Endodermal cell (in vitro differentiated cells): ENCODE measurements at places on chromosomes 3 and 15. TPM values are rescaled to one million over a fixed set of nuclear protein-coding genes. Genes with fewer than 3 reads are reported as not detected.

DNA sequence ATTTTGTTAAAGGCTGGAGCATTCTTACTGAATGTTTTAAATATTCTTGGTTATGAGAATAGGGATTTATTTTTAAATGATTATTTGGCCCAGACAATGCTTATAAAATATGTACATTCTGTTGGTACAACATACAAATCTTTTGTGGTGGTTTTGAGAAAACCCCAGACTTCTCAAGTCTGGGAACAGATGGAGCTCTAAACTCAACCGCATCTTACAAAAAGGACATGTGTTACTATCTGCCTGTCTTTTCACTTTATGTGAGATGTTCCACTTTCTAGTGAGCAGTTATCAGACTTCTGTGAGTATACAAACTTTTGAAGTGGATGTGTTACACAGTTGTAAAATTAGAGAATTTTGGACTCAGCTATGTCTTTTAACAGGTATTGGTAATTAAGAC is 135.5 kb upstream of the RBMS3 start:
- no peak overlapping the region for H3K4me3 ChIP-seq
- H3K27me3 ChIP-seq: no peaks in the 10 kb centered on the region
- peaks cover 7% of the 10 kb centered on the region for H3K4me1 ChIP-seq
- H3K27ac ChIP-seq: no peak overlapping the region
- H3K36me3 ChIP-seq: no peaks in the 10 kb centered on the region

- H3K4me1 ChIP-seq: no peaks in the 10 kb centered on the region
- no peak for DNase-seq
- no peaks in the 10 kb centered on the region for H3K27me3 ChIP-seq
- H3K36me3 ChIP-seq: no peaks in the 10 kb centered on the region
- no peak overlapping the region for H3K27ac ChIP-seq
These were observed 29.6 kb upstream of the SATB1 start for GRCh38 chr3:18454766-18455165.

GRCh38 chr15:60589253-60589652 is 110.3 kb upstream of the ICE2 start:
- no peaks in the 10 kb centered on the region for H3K36me3 ChIP-seq
- H3K27ac ChIP-seq: no peak overlapping the region
- peaks cover 19% of the 10 kb centered on the region for H3K27me3 ChIP-seq
- H3K4me3 ChIP-seq: peak overlapping the region; percentile 87

- H3K27me3 ChIP-seq: no peaks in the 10 kb centered on the region
- H3K4me1 ChIP-seq: peaks cover 3% of the 10 kb centered on the region
- no peaks in the 10 kb centered on the region for H3K36me3 ChIP-seq
- no peak overlapping the region for H3K27ac ChIP-seq
These were observed 25.4 kb upstream of the LSAMP start for GRCh38 chr3:116470605-116471197.

DNA sequence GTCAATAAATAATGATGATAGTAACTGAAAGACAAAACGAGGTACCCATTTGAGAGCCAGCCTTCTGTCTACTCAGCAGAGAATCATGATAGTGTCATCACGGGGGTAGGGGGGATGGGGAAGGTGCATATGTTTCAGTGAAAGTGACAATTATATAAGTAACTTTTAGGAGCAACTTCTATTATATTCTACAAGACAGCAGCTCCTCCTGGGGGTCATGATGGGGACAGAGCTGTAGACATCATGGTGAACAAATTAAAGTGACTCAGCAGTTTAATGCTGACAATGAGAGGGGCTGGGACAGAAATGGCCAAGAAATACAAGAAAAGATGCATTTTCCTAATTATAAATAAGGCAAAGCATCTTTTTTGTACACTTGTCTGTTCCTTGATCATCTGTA is 11.8 kb downstream of the CAPN3 start:
- no peaks in the 10 kb centered on the region for H3K4me1 ChIP-seq
- H3K27me3 ChIP-seq: peaks cover 3% of the 10 kb centered on the region
- DNase-seq: no peak
- H3K27ac ChIP-seq: no peak overlapping the region
- H3K36me3 ChIP-seq: no peaks in the 10 kb centered on the region

DNA sequence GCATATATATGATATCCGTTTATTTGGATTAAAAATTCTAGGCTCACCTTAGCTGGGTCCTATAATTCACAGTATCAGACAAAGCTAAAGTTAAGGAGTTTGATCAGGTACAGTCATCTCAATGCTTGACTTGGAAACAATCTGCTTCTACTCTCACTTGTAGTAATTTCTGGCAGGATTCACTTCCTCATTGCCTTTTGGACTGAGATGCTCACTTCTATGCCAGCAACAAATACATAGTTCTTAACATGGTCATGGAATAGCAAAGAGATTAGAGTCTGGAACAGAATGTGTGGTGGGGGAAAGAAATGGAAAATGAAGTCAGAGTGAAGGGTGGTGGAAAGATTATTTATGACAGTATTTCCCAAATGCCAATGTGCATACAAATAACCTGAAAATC is 693.6 kb downstream of the CADM2 start:
- H3K27ac ChIP-seq: no peak overlapping the region
- H3K27me3 ChIP-seq: no peaks in the 10 kb centered on the region
- H3K4me3 ChIP-seq: no peak overlapping the region
- no peak for DNase-seq
- H3K4me1 ChIP-seq: no peaks in the 10 kb centered on the region

GRCh38 chr15:68385240-68385561 is 46.8 kb downstream of the ITGA11 start:
- no peaks in the 10 kb centered on the region for H3K36me3 ChIP-seq
- DNase-seq: peak; percentile 26

DNA sequence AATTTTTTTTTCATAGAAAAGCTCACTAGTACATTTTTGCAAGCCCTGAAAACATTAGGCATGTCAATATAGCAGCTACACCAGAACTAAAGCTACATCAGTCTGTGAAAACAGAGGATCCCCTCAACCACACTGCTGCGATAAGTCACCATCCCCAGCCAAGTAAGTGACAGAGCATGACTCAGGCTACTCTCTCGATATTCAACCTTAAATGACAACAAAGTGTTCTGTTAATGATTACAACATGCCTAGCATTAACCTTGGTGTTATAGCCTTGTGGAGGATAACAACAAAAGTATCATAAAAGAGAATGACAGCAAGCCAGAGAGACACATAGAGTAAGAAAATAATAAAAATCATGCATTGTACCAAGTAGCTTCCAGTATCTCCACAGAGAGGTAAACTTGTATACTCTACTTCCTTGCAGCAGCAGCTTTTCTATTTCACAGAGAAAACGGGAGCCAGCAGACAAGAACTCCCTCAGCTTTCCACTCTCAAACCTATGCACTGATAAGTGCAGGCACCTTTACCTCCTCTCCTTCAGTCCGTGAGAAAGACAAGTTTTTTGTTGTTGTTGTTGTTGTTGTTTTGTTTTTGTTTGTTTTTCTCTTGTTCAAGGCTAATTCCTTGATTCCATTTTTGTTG is 76.6 kb downstream of the GBE1 start:
- H3K36me3 ChIP-seq: no peaks in the 10 kb centered on the region
- no peak for DNase-seq
- no peak overlapping the region for H3K27ac ChIP-seq
- no peak overlapping the region for H3K4me3 ChIP-seq

- H3K27ac ChIP-seq: no peak overlapping the region
- H3K27me3 ChIP-seq: peaks cover 11% of the 10 kb centered on the region
- DNase-seq: no peak
- H3K36me3 ChIP-seq: no peaks in the 10 kb centered on the region
- H3K4me3 ChIP-seq: no peak overlapping the region
These were observed 65.1 kb downstream of the SLC12A8 start for GRCh38 chr3:125147491-125147820.

The ITGA11 gene
- 0.36 and 1.4 TPM in 2 replicates for total RNA-seq

The PRR20G gene
- total RNA-seq: not detected in 2 replicates

The MRPL3 gene
- 119 and 126 TPM in 2 replicates for total RNA-seq

The GOLGA8J gene
- not detected in 2 replicates for total RNA-seq

The HTR3E gene
- total RNA-seq: not detected in 3 replicates

The PYGO1 gene
- total RNA-seq: 0.73 to 3.0 TPM (median 2.5 TPM) in 3 replicates

The TXNRD3 gene
- total RNA-seq: 9.9 to 18.1 TPM (median 16.9 TPM) in 3 replicates
